ENCODE measurements at places on chromosomes 13 and 19.

- no peak for DNase-seq
These were observed 42.0 kb upstream of the RXFP2 start for GRCh38 chr13:31697290-31697689.

DNA sequence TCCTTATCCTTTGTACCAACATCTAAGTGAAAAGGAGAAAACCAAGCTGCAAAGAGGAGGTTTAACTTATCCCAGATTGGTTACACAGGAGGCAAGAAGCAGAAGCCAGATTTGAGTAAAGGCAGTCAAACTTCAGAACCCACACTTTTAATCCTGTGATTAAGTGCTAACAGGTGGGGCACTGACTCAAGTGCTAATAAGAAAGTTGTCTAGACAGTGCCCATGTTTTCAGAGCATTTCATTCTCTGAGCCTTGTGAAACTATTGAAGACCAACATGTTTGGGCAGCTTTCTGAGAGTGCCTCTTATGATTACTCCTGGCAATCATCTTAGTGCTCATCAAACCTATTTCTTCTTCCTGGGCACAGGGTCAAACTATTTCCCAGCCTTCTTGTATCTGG lies 380.8 kb downstream of the KCNRG start:
- DNase-seq: no peak

GRCh38 chr19:16898361-16899015 lies 9.7 kb downstream of the F2RL3 start:
- no peak for DNase-seq

- DNase-seq: no peak
These were observed 477 bp upstream of the PLEKHF1 start for GRCh38 chr19:29664753-29665214.

GRCh38 chr13:27526516-27526915 lies 76.2 kb upstream of the MTIF3 start:
- no peak for DNase-seq

- no peak for DNase-seq
These were observed 974 bp upstream of the CYP4F22 start for GRCh38 chr19:15507068-15508034.

DNA sequence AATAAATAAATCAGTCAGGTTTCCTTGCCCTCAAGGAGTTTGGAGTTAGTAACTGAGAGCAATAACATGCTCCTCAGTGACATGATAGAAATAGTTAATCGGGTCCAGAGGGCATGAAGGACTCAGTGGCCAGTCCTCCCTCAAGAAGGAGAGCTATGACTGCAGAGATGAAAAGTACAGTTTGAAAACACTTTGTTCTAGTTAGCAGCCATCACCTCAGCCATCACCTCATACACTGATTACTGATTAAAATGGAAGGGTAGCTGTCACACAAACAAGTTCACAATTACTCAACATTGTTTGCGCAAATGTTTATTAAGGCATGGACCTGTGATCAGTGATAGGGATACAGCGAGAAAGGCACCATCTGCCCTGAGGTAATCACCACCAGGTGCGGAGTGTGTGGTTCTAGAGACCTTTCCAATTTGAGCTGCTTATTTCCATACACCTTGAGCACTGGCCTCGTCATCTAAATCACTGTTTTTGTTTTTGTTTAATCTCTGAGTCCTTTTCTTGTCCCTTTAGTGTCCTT lies 85.3 kb upstream of the RAP2A start:
- DNase-seq: no peak

DNA sequence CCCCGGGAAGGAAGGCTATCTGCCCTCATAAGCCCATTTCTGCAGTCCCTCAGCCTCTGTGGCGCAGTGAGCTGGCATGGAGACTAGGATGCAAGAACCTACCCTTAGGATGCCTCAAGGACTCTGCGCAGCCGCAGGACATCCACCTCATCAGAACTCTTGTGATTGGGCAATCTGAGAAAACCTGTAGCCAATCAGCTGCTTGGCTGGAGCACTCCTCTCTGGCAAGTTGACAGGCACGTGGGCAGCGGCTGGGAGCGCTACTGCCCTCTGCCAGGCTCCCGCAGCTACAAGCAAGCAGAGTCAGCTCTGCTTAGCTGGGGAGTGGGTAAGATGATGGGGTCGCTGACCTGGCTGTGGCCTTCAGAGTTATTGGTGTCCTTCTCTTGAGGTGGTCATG lies 1.5 kb upstream of the ECSIT start:
- no peak for DNase-seq

- no peak for DNase-seq
These were observed 20.7 kb upstream of the TINCR start for GRCh38 chr19:5588441-5588840.
